ENCODE measurements at places on chromosomes 5 and 9.

DNA sequence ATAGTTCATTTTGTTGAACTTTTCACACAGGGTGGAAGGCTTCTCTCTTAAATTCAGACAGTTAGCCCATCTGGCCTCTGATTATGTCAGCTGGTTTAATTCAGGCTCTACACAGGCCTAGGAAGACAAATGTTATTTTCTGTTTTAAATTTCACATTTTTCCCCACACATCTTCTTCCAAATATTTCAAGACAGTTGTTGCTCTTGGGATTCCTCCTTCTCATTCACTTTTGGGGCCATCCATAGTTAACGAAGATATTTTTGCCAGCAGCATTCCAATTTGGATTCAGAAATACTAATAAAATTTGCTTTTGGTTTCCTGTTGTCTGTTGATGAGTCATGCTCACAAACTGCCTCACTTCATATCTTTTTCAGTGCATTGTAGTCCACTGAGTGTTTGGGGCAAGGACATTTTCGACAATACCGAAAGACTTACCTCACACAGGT is 475.4 kb downstream of the DMAC1 start:
- DNase-seq: no peak

DNA sequence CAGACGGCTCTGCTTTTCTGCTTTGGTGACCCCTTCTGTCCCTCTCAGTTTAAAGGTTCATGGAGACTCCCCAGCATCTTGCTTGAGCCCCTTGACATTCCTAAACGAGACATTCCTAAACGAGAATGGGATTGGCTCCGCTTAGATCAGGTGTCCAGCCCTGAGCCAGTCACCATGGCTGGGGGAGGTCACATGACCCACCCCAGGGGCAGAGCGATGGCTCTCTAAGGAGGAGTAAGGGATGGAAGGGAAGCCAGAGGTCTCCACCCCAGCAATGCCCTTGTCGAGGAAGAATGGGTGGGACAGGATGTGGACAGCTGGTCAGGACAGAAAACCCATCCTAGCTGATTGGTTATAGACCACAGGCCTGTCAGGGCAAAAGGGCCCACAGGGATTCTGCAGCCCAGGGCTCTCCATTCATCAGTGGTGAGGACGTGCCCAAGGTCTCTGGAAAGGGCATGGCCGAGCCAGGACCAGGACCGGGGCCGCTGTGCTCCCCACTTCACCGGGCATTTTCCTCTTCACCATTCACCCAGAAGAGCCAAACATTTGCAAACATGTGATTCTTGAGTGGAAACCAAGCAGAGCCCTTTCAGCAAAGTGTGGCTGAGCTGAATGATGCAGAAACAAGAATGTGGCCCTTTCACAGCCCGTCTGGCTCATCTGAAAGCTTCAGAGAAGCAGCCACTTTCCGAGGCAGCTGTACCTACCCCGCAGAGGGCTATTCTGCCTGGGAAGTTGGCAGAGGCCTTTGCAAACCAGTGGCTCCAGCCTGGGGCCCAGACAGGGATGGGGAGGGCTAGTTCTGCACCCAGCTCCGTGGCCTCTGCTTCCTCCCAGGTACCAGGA is 19.8 kb upstream of the AIF1L start:
- no peak for DNase-seq

- no peak for DNase-seq
Measured at GRCh38 chr9:84123648-84124406, 143.2 kb downstream of the RMI1 start.

DNA sequence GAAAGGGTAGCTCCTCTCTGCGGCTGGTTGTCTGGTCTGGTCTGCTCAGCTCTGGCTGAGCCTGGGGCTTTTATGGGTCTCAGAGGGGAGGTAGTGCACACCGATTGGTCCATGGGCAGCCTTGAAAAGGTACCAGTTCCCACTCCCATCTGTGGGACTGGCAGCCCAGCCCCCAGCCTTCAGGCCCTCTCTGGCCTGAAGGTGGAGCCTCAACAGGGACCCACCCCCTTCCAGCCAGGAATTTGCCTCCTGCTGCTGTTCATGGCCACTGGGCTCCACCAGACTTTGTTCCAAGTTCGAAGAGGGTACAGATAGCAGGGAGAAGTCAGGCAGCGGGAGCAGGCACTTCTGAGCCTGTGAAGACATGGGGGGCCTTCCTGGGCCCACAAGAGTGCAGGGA is 165.3 kb upstream of the SLC27A6 start:
- DNase-seq: no peak

Data from COR-L47 (cell line).